Activated CD4-positive, alpha-beta memory T cell treated with anti-CD3 and anti-CD28 coated beads for 36 hours (primary cell): ENCODE measurements at places on chromosomes 5 and 9. TPM values are rescaled to one million over a fixed set of nuclear protein-coding genes. Genes with fewer than 3 reads are reported as not detected.

PCDHGA4 gene
- 0.12 TPM for total RNA-seq

- no peak overlapping the region for H3K27ac ChIP-seq
- H3K27me3 ChIP-seq, result no peaks in the 10 kb centered on the region
- H3K36me3 ChIP-seq, result no peaks in the 10 kb centered on the region
These were observed 298.4 kb upstream of the PRDM9 start for GRCh38 chr5:23208959-23209431.

DNA sequence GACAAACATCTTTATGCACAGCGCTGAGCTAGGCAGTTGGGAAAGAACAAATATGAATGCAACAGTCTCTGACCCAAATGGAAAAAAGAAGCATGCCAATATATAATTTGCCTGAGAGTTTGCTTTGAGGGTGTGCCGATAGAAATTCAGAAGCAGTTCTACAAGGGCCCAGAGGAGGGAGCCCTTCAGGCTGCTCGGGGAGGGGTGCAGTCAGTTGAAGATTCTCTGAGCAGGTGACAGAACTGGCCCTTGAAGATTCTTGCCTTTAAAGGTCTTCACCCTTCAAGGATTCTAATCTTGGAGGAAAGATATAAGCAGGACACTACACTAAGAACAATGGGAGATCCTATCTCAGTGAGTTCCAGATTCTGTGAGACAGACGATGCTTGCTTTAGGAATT lies 3.7 kb upstream of the PAPPA start:
- H3K4me1 ChIP-seq, result peaks cover 3% of the 10 kb centered on the region
- no peak overlapping the region for H3K27ac ChIP-seq
- H3K4me3 ChIP-seq, result no peak overlapping the region
- no peak for DNase-seq
- peaks cover 33% of the 10 kb centered on the region for H3K27me3 ChIP-seq
- H3K36me3 ChIP-seq, result no peaks in the 10 kb centered on the region

DNA sequence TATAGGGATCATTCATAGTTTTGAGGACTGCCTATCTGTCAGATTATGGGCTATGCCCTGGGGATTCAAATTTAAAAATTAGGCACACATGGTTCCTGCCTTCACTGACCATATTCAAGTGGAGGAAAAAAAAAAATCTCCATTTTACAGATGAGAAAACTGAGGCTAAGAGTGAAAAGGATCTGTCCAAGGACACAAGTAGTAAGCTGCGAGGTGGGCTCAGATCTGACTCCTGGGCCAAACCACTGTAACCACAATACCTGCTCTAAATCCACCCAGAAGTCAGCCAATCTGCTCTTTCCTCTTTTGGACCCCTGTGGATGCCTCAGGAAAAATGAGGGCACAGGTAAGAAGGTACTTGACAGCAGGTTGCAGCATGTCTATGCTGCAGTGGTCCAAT lies 2.8 kb upstream of the TOR1A start:
- no peaks in the 10 kb centered on the region for H3K27me3 ChIP-seq
- no peak overlapping the region for H3K4me3 ChIP-seq
- no peak for DNase-seq
- peaks cover 36% of the 10 kb centered on the region for H3K36me3 ChIP-seq
- peaks cover 13% of the 10 kb centered on the region for H3K4me1 ChIP-seq
- no peak overlapping the region for H3K27ac ChIP-seq

GRCh38 chr5:44714871-44715561 lies 93.7 kb upstream of the MRPS30 start:
- no peak for DNase-seq
- no peak overlapping the region for H3K4me3 ChIP-seq
- no peaks in the 10 kb centered on the region for H3K4me1 ChIP-seq
